ENCODE measurements at places on chromosomes 16 and 17.
A peak's percentile ranks its signal among the peaks of the same experiment; 100 is the strongest.

GRCh38 chr17:32503251-32504165 is 16.7 kb downstream of the CDK5R1 start:
- DNase-seq, result no peak

DNA sequence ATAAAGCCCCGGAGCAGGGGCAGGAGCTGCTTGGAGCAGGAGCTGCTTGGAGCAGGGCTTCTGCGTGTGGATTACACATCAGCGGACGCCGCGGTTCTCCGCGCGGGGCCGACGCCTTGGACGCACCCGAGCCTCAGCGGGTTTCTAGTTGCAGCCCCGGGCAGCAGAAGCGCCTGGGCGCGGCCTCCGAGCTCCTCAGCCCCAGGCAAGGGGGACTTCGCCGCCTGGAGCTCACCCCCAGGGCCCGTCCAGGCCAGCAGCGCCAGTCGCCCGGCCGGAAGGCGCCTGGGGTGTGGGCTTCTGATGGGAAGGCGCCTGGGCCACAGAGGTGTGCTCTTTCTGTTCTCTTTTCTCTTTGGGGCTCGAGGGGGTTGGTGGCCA is 6.3 kb downstream of the FOXF1 start:
- no peak for DNase-seq

DNA sequence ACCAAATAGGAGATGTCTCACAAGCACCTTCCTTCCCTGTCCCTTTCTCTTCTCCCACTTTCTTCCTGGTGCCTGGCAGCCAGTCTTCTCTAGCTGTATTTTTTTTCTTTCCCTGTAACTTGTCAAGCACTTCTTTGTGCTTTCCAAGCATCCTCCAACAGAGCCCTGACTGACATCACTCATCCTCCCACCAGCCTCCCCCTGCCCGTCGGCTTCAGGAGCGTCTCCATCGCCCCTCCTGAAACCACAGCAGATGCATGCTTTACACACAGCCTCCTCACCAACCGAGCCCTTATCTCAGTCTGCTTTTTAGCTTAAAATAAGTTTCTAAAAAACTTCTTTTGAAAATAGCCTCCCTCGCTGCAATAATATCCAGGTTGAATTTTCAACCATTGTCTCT is 268.7 kb upstream of the CDH5 start:
- DNase-seq, result no peak

DNA sequence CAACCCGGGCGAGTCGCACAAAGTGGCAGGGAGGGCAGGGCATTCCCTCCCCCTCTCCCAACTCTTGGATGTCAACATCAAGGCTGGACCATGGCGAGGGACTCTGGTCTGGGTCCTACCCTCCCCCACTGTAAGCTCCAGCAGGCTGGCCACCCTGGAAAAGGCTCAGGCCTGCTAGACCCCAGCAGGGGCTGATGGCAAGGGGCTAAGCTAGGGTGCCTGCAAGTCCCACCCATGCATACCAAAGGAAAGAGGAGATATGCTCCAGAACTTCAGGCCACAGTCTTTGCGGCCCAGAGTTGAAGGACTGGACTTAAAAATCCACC is 19.9 kb downstream of the ST3GAL2 start:
- DNase-seq, result no peak

- no peak for DNase-seq
These were observed 323.0 kb downstream of the KCNJ2 start for GRCh38 chr17:70492368-70492767.

DNA sequence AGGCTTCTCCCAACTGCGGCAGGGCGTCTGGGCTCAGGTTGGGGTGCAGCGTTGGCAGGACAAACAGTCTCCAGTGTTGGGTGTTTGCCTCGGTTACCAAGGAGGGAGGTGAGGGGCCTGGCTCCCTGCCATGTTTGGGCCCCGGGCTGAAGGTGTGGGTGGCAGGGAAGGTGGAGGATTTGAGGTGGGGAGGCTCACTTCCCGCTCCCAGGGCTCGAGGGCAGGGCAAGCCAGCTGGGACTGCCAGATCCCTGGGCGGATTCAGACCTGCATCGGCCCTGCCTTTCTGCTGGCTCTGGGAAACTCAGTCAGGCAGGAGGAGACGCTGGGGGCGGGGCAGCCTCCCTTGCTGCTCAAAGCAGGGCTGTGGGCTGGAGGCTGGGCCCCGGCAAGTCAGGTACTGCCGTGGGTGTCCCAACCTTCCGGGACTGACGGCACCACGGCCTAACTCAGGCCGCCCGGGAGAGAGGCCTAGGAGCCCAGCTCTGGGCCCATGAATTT is 31.3 kb upstream of the KRT17 start:
- no peak for DNase-seq

DNA sequence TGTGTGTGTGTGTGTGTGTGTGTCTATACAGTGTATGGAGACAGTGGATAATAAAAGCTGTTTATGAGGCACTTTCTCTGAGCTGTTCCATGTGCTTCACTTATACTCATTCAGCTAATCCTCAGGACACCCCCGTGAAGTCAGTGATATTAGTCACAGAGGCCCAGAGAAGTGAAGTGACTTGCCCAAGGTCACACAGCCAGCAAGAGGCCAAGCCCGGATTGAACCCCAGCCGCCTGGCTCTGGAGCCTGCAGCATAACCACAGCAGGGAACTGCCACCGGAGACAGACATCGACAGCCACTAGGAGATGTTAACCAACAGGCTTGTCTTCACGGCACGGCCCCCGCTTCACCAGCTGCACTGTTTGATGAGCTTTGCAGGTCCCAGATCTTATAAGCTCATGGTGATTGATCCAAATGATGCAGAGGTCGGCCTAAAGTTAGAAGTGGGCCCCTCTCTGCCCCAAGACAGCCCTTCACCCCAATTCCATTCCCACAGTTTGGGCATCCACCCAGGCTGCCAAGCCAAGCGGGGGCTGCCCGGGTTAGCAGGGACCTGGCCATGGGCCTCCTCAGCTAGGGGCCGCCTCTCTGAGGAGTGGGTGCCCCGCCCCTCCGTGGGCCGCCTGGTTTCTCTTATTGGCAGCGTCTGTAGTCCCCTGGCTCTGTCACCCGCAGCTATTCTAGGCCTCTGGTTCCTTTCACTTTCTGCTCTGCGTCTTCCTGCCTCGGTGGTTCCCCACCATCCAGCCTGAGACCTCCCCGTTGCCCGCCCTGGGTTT is 30.9 kb downstream of the SOCS1 start:
- DNase-seq, result peak; percentile 47

- DNase-seq, result no peak
These were observed 18.3 kb downstream of the C16orf54 start for GRCh38 chr16:29727452-29727851.

GRCh38 chr16:65509172-65509571 is 387.3 kb upstream of the CDH11 start:
- DNase-seq, result no peak

Data from stimulated activated CD8-positive, alpha-beta memory T cell treated with anti-CD3 and anti-CD28 coated beads, Interleukin-15, amount 100 ng/mL, for 24 hours (primary cell).